Right atrium auricular region (tissue), 2 donors: ENCODE measurements at places on chromosomes 7 and 10. TPM values are rescaled to one million over a fixed set of nuclear protein-coding genes. Genes with fewer than 3 reads are reported as not detected.

- peak overlapping the region; percentile 14 for H3K27ac ChIP-seq
- no peak overlapping the region for H3K4me3 ChIP-seq
- H3K36me3 ChIP-seq = no peaks in the 10 kb centered on the region
- H3K4me1 ChIP-seq = no peaks in the 10 kb centered on the region
- no peak for DNase-seq
Observed at GRCh38 chr7:75732764-75733630, 5.7 kb downstream of the HIP1 start.

GRCh38 chr10:72081772-72082590 lies 6.4 kb downstream of the SPOCK2 start:
- no peak for DNase-seq
- H3K36me3 ChIP-seq = no peaks in the 10 kb centered on the region
- H3K4me1 ChIP-seq = peaks cover 10% of the 10 kb centered on the region

- H3K4me1 ChIP-seq = no peaks in the 10 kb centered on the region
- no peaks in the 10 kb centered on the region for H3K36me3 ChIP-seq
- H3K27ac ChIP-seq = no peak overlapping the region
- H3K4me3 ChIP-seq = no peak overlapping the region
Observed at GRCh38 chr7:115099906-115100305, 178.0 kb downstream of the MDFIC start.

DNA sequence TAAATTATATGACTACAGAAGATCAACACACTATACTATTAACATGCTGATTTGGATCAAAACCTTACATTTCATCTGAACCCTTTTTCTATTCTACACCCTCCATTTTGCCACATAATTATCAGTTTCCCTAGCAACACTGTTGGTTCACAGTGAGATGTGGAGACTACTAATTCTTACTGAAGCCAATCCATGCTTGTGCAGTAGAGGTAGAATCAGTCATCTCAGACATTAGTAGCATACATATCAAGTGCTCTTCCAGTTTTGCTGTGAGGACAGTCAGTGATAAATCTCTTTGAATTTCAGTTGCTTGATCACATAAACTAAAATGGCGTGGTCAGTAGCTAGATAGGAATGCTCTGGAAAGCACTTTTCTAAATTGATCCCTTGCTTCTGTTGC lies 70.3 kb downstream of the PON1 start:
- no peak overlapping the region for H3K4me3 ChIP-seq
- DNase-seq = no peak
- H3K27me3 ChIP-seq = no peaks in the 10 kb centered on the region
- no peaks in the 10 kb centered on the region for H3K36me3 ChIP-seq

DNA sequence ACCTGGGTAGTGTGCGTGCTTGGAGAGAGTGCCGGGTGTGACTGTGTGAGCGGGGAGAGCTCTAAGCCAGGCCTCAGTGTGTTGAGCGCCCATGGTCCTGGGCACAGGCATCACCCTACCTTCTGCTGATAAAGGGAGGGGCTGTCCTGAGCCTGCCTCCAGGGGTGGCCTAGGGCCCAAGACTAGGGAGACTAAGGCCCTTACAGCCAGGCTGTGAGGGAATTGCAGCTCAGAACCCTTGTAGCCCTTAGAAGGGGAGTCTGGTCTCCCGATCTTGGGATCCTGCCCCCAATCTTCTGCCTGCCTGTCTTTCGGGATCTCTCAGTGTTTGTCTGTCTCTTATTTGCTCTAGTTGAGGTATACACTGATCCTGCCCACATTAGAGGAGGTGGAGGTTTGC lies 41.2 kb downstream of the PAX2 start:
- no peaks in the 10 kb centered on the region for H3K27me3 ChIP-seq
- no peak for DNase-seq
- H3K4me3 ChIP-seq = no peak overlapping the region

DNA sequence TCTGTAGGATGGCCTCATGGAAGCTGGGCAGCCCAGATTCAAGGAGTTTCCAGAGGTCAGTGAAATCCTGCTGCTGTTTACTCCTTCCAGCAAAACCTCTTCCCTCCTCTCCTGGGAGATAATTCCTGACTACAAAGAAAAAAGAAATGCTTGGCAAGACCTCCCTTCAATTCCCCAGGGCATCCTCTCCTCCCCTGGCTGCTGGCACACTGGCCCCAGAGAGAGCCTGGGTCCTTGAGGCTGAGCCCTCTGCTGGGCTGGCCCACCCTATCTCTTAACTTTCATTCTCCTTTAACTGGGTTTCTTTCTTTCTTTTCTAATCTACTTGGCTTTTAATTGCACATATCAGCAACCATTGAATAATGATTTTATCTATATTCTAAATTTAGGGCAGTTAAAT lies 7.7 kb downstream of the DRGX start:
- DNase-seq = no peak
- no peak overlapping the region for H3K27ac ChIP-seq
- no peaks in the 10 kb centered on the region for H3K36me3 ChIP-seq
- H3K27me3 ChIP-seq = peaks cover 2% of the 10 kb centered on the region
- no peaks in the 10 kb centered on the region for H3K4me1 ChIP-seq

DNA sequence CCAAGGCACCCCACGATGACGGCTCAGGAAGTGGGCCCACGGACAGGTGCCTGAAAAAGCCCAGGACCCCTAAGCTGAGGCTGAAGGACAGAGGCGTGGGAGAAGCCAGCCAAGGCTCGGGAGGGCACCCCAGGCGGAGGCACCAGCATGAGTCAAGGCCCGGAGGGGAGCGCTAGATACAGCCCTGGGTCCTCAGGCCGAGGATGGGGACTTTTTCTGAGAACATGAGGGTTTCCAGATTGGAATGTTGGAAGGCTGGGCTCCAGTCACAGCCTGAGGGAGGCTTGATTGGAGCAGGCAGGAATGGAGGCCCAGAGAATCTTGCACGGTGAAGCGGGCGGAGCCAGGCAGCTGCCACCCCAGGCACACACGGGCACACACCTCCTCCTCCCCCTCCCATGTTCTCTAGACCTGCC lies 19.0 kb upstream of the ELFN1 start:
- no peaks in the 10 kb centered on the region for H3K36me3 ChIP-seq
- H3K4me1 ChIP-seq = no peaks in the 10 kb centered on the region
- H3K4me3 ChIP-seq = no peak overlapping the region
- no peaks in the 10 kb centered on the region for H3K27me3 ChIP-seq

DNA sequence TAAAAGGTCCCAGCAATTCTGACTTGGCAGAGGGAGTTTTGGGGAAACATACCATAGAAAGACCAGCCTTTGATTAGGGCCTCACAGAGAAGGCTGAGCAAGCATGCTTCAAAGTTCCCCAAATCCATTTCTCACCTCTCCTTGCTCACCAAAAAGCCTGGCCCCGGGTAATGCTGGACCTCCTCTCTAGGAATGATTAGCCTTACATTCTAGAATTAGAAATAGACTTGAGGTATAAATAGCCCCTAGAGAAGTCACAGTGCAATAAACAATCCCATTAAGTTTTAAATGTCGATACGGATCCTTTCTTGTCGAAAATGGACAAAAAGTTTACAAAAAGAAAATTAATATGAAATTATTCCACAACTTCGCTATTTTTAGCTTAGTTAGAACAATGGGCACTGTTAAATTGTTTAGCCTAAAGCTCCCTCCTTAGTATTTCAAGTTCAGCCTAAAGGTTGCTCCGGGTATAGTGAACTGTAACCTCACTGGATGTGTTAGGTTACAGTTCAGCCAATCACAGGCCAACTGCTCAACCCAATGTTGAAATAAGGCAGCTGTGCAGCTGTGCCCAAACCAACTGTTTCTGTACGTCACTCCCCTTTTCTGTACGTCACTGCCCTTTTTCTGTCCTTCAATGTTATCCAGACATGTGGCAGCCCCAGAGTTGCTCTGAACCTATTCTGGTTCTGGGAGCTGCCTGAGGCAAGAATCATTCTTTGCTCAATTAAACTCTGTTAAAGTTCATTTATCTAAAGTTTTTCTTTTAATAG lies 7.9 kb upstream of the GSDME start:
- DNase-seq = no peak
- no peaks in the 10 kb centered on the region for H3K36me3 ChIP-seq
- H3K27ac ChIP-seq = no peak overlapping the region
- no peak overlapping the region for H3K4me3 ChIP-seq

CPA1 gene
- total RNA-seq = not detected

SCIN gene
- 0.67 TPM for total RNA-seq

ZNF727 gene
- total RNA-seq = 2.8 TPM

MPP7 gene
- total RNA-seq = 8.9 TPM
